ENCODE measurements at places on chromosomes 3 and 15. TPM values are rescaled to one million over a fixed set of nuclear protein-coding genes. Genes with fewer than 3 reads are reported as not detected.

DNA sequence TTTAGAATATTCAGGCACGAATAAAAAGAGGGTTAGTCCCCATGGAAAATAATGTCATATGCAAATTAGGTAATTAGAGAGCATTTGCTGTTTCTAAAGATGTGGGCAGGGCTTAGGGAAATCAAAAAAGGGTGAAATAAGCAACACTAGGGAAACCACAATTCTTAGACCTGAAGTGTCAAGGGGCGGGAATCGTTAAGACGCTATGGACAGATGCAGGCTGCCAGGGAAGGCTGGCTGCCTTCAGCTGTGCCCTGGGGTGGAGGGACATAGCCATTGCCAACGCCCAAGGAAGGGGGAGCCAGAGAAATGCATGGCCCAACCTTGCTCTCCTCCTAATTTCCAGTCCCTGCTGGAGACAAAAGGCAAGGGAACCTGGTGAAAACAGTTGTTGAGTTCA is 141.7 kb upstream of the PROK2 start:
- H3K4me1 ChIP-seq, result no peaks in the 10 kb centered on the region
- no peaks in the 10 kb centered on the region for H3K27me3 ChIP-seq
- H3K27ac ChIP-seq, result no peak overlapping the region

DNA sequence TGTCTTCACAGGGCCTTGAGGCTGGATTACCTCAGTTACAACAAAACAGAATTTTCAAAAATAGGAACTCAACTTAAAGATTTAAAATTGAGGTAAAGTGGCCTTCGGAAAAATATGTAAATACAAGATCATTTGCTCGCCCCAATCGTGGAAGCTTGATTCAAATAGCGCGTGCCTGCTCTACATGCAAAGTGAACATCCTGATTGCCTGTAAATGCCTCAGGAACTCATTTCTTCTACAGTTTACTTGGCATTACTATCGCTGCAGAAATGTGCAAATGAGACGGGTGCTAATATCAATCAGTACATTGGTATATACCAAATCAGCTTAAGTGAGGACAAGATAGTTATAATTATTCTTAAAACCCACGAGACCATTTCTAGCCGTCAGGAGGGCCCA is 159.2 kb downstream of the XXYLT1 start:
- H3K27me3 ChIP-seq, result no peaks in the 10 kb centered on the region
- no peak for DNase-seq
- peaks cover under 1% of the 10 kb centered on the region for H3K4me1 ChIP-seq
- no peak overlapping the region for H3K27ac ChIP-seq

CHRM5 gene
- 0.81 TPM for total RNA-seq

DNA sequence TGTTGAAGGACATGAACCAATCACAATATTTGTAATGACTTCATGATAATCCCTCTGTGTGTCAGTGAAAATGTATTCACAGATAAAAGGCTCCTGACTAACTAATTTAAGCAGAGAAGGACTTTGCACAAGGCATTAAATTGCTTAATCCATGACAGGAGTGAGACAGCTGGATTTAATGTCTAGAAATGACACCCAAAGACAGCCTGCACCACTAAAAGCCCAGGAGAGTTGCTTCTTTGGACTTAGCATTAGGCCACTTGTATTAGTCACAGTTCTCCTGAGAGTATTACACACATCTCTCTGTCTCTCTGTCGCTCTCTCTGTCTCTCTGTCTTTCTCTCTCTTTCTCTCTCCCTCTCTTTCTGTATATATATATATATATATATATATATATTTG is 180.4 kb downstream of the GOLGA8K start:
- H3K27me3 ChIP-seq, result no peaks in the 10 kb centered on the region
- H3K27ac ChIP-seq, result no peak overlapping the region
- no peaks in the 10 kb centered on the region for H3K4me1 ChIP-seq

UNC13C gene
- 6.1 TPM for total RNA-seq

- no peaks in the 10 kb centered on the region for H3K27me3 ChIP-seq
- H3K4me3 ChIP-seq, result peak overlapping the region; percentile 93
- peak; percentile 55 for DNase-seq
- H3K36me3 ChIP-seq, result no peaks in the 10 kb centered on the region
- H3K4me1 ChIP-seq, result peaks cover 21% of the 10 kb centered on the region
These were observed 426 bp downstream of the CBLB start for GRCh38 chr3:105868431-105868741.

All from testis (tissue), 5 donors.